ENCODE measurements at places on chromosomes 12 and 14.

GRCh38 chr14:31029016-31029970 lies 3.1 kb upstream of the STRN3 start:
- DNase-seq = no peak

GRCh38 chr12:54010053-54010971 lies 1.5 kb downstream of the HOXC8 start:
- no peak for DNase-seq

DNA sequence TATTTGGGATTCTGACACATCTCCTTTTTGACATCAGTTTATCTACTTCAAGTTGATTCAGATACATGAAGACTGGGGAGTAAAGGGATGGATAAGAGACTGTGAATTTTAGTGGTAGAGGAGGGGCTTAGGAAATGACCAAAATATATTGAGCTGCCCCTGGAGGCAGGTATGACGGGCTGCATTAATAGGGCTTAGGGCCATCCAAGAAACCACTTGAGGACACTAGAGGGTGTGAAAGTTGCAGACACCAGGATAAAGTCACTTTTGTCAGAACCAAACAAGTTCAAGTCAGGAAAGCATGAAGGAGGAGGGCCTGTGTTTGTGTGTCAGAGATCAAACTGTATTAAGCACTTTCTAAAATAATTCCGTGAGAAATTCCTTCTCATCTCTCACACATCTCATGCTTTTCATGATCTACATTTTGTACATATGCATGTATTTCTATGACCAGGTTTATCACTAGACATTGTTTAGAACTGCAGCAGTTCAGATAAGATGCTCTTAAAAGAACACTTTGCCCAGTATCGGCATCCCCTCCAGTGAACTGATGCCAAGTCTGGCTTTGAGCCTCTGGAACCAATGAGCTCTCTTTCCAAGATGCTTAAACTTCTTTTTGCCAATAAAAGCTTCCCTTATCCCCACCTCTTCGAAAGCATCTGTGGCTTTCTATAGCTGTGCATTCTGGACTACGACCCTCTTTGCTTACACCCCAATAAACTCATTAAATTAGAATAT lies 136.9 kb downstream of the SLC38A1 start:
- peak; percentile 50 for DNase-seq

- no peak for DNase-seq
These were observed 9.0 kb upstream of the LRFN5 start for GRCh38 chr14:41597647-41598046.

DNA sequence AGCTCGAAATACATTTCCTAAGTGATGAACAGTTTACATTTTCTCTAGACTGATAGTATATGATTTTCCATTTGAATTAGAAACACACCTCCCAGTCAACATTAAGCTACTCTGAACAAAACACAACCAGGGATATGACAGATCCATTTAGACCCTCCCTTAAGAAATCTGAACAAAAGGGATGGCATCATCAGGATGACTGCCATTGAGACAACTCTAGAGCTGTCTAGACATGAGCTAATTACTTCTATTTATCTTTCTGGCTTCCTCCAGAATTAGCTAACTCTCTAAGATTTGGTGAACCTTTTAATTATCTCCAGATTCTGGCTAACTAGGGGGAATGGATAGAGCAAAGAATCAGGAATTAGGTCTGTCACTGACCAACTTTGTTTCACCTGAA lies 92.9 kb upstream of the IGF1 start:
- DNase-seq = peak; percentile 22

DNA sequence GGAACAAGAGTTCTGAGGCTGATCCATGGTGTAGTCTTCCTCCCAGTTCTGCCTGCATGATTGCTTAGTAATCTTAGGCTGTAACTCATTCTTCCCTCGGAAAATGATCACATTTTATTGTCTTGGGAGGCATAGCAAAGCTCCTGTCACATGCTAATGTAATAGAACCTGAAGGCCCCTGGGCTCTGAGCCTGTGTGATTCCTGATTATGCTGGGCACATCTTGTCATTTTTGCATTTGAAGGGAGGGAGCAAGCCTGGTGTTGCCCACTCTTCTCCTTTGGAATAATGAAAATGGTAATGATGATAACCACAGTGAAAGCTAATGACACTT lies 215.4 kb downstream of the MSRB3 start:
- DNase-seq = no peak
